ENCODE measurements at places on chromosomes 11 and 22. TPM values are rescaled to one million over a fixed set of nuclear protein-coding genes. Genes with fewer than 3 reads are reported as not detected.

Gene NXPE2
- not detected for total RNA-seq

Gene CLDN5
- total RNA-seq = 11.2 TPM

Gene LMO1
- not detected for total RNA-seq

Gene POTEH
- not detected for total RNA-seq

Gene CASP5
- not detected for total RNA-seq

Gene OR52A1
- total RNA-seq = not detected

Gene PRR33
- total RNA-seq = not detected

Gene IFITM5
- total RNA-seq = not detected

Gene ADAMTS15
- total RNA-seq = 20.4 TPM

Gene UBQLNL
- total RNA-seq = 0.13 TPM

Gene KCNJ1
- not detected for total RNA-seq

Gene PATE4
- total RNA-seq = not detected

Gene PNPLA3
- 2.1 TPM for total RNA-seq

Gene MIOX
- not detected for total RNA-seq

Data from epithelial cell of alveolus of lung (primary cell).